ENCODE measurements at places on chromosomes 12 and 14.

DNA sequence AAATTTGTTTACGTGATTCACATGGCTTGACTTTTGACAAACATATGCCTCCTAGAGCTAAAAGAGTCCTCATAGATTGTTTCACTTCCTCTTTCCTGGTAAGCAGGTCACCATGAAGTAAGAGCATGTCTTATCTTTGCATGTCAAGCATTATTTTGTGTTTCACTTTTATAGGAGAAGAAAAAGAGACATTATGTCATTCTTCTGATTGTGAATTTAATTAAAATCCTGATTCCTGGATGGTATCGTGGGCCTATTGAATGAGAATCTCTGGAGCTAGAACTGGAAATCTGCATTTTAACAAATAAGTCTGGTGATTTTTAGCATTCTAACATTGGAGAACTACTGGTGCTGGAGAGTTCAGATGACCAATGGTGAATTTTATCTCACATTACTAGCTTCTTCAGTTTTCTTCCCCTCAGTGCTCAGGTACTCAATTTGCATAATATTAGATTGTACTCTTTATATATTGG, 218.6 kb upstream of the ATP2B1 start:
- DNase-seq = no peak

- DNase-seq = peak; percentile 35
These were observed 610 bp downstream of the VSIG10 start for GRCh38 chr12:118103201-118103600.

- no peak for DNase-seq
These were observed 15.8 kb downstream of the FOXN3 start for GRCh38 chr14:89401241-89401640.

DNA sequence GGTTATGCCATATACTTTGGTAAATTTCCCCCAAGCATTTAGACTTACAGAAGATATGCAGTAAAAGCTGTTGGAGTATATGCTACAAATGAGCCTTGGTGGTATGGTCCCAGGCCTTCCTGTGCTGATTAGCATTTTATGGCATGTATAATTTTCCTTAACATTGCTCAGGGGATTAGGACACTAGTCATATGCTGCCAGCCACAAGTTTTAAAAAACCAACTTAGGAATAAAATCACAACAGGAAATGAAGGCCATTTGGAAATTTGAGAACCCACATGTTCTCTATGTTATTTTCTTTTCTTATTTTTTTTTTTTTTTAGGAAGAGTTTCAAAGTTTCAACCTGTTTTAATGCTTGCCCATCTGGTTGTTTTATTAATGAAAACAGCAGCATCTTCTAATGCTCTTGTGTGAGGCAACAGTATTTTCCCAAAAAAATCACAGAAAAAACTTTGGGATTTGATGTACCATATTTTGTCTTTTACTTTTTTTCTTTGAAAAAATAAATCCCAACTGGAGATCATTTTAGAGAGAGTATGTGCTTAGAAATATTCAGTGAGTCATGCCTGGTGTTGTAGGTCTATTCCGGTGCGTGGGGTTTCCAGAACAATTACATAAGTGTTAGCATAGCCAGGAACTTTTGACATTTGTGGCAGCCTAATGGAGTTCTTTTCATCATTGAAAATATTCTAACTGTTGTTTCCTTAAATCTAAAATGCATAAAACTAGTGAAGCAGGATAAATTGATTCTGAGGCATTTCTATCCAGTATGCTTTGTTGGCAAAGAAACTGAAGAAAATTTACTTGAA, 21.7 kb upstream of the DUSP6 start:
- DNase-seq = peak; percentile 39

DNA sequence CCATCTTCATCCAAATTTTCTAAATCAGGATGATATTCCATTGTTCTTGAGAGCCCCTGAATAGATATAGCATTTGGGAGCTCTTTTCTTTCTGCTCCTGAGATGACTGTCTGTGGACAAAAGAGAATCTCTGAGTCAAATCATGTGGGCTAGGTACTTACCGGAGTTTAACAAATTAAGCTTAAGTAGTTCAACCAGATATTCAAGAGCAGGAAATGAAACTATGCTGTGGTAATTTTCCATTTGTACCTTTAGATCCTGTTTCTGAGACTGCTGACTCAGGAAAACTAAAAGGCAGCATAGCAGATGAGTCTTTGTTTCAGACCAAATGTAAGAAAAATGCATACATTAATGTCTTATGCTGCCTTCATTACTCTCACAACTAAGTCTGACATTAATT, at the start of gene CLEC7A:
Gene CLEC7A, minus strand, starts transcription at position 158 of the 400 bp plus-strand sequence. Its CDS starts 117 bp downstream, at position 41.
- DNase-seq = no peak

All from frontal cortex (tissue), 4 donors.